ENCODE measurements at places on chromosomes 11 and 22.

DNA sequence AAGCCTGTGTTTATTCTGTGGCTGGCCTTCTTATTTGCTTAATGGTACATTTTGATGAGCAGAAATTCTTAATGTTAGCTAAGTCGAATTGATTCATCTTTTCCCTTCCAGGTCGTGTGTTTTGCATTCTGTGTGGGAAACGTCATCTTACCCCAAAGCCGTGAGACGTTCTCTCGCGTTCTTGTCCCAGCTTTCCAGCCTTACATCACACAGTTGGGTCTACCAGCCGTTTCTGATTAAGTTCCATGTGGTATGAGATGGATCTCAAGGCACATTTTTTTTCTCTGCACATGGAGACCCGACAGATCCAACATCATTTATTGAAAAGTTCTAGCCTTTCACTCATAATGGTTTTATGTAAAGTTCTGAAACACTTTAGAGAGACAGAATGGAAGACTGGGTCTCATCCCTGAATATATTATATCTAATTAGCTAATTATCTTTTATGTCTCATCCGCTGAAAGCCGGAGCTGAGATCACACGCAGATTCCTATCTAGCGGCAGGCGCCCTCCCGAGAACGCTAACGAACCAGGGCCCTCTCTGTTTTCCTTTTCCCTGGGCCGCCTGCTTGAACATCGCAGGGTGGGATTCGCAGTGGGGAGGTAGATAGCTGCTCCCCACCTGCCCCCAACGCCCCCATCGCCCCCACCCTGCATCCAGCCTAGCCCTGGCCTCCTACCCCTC, 1162.2 kb downstream of the BRD1 start:
- DNase-seq = no peak

DNA sequence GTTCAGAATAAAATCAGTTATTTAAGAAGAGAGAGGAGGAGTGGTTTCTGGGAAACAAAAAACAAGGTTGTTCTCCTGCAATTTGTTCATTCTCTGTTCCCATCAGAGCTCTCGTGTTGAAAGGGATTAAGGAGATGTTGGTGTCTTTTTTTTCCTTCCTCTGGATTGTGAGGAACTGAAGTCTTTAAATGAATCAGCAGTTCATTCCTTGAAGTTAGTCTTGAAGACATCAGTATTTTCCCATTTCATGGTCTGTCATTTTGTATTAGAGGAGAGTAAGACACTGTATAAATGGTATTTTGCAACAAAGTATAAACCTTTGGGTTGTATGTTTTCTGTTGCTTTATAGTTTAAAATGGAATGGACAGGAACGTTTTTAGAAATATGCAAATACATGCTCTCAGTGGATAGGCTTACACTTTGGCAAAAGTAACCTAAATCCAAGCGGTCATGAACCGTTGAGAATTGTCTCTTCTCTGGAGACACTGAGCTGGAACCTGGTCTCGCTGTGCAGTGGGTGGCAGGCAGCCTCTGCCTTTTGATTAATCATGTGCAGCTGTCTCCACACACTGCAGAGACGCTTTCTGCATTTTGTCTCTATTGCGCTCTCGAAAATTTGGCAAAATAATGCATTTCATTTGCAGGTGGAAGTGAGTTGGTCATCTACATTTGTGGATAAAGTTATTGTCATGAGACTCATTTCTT, 33.0 kb downstream of the SAMM50 start:
- no peak for DNase-seq

DNA sequence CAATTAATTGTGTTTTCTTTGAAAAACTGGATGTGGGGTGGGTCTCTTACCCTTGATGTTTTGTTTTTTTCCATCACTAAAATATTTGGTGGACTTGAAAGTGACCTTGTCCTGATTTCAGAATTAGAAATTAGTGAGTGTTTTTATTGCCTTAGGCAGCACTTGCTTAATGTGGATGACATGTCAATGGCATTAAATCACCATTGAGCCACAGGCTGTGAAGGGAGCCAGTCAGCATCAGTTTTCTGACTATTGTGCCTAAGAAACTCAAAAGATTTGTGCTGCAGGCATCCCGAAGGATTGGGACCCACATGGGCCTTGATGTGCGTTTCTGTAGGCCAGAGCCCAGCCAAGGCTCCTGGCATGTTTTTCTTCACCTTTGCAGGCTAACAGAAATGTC, 53.8 kb downstream of the SWAP70 start:
- DNase-seq = no peak

GRCh38 chr22:20919718-20920117, 2.5 kb downstream of the CRKL start:
- DNase-seq = no peak

DNA sequence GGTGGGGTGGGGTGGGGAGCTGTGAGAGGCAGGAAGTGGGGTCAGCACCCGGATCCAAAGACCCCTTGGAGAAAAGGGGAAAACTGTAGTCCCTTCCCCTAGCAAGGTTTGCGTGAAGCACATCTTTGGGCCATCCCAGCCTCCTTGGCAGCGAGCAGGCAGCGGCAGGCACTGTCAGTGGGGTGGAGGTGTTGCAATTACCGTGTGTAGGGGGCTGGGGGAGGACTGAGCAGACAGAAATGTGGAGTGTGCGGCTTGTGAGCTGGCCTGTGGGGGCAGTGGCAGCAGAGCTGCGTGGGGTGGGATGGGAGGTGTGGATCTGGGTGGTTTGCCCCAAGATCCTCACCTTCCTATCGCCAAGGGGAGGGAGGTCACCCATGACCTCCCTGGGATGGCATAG, 16.4 kb downstream of the DAGLA start:
- no peak for DNase-seq

DNA sequence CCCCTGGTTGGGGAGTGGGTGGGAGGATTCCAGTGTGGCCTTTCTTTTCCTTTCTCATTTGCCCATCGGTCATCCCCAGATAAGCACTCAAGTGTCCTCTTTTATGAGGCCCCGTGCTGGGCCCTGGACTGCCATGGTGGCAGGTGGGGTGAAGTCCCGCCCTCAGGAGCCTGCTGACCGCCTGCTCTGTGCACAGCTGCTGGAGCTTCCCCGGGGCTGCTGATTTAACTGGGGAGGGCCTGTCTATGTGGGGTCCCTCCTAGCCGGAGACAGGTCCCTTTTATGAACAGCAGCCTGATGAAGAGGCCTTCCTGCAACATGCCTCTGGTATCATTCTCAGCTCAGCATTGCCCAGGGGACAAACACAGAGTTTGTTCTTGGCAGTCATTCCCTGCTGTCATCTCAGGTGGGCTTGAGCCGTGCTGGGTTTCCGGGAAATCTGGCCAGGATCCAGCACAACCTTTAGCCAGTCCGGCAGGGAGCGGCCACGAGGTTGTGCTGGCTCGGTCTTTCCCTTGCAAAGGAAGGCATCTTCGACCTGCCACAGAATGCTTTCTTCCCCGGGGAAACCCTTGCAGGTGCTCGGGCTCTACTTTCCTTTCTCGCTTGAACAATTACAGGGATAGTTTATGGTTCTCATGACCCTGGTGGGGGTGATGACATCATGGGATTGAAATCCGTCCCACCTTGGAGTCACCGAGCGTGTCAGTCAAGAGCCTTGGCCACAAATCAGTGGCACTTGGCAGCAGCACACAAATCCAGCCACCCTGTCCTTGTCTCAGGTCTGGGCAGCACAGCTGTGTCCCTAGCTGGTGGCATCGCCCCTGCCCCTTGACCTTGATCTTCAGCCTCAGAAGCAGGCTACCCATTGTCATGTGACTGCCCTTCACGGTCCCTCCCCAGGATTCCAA, 20.1 kb downstream of the ST14 start:
- DNase-seq = no peak

GRCh38 chr11:25602149-25602548, 729.8 kb upstream of the ANO3 start:
- no peak for DNase-seq

DNA sequence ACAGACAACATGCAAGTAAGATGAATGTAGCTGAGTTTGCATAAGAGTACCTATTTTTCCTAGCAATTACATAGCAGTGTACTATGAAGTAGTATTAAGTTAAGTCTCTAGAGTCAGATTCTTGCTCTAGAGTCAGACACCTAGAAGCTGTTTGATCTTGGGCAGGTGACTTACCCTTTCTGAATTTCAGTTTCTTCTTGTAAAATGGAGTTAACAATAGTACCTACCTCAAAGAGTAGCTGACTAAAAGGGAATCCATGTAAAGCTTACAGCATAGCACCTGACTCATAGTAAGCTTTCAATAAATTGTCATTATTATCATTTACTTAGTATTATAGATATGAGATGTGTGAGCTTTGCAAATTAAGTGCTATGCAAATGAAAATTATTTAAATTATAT, 47.8 kb upstream of the PTPRJ start:
- DNase-seq = no peak

DNA sequence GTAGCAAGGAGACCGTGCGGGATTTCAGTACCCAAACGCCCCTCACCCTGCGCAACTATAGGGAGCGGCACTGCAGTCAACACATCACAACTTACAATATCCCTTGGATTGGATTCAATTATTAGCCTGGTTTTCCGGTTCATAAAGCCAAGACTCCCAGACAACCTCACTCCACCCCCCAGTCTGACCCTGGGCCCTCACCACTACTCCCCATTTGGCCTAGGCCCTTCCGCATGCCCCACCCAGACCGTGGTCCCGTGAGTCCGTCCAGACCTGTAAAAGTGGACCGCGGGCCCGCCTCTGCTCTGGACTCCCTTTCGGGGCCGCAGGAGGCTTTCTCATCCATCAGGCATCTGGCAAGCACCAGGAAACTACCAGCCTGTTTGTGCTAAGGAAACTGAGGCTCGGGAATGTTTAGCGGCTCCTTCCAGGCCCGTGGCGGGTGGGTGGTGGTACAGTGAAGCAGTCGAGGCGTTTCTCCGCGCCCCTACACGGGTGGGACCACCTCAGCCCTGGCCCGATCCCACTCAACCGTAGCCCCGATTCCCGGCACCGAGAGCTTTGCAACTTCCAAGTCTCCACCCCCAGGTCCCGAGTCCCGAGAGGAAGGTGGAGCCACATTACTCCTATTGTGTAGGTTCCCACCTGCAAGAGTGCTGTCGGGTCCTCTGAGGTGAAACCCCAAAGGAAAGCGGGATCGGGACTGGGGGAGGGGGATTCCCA, 679 bp upstream of the DPP3 start:
- DNase-seq = no peak

GRCh38 chr11:47928426-47928825, 51.9 kb upstream of the PTPRJ start:
- DNase-seq = no peak

GRCh38 chr11:68351450-68352275, 39.3 kb downstream of the LRP5 start:
- DNase-seq = no peak

DNA sequence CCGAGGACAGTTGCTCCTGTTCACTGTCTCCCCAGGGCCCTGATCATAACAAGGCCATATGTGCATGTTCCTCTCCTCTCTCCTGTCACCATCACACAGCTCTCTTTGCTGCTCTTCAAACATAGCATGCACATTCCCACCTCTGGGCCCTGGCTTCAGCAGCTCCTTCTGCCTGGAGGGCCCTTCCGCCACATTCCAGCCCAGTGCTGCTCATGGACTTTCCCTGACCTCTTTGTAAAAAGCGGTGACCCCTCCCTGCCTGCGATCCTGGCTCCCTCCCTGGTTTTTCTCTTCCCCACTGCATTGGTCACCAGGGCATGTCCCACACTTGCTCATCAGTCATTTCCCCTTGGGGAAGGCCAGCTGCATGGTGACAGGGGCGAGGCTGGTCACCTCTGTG, 98.2 kb downstream of the MYO18B start:
- DNase-seq = no peak

DNA sequence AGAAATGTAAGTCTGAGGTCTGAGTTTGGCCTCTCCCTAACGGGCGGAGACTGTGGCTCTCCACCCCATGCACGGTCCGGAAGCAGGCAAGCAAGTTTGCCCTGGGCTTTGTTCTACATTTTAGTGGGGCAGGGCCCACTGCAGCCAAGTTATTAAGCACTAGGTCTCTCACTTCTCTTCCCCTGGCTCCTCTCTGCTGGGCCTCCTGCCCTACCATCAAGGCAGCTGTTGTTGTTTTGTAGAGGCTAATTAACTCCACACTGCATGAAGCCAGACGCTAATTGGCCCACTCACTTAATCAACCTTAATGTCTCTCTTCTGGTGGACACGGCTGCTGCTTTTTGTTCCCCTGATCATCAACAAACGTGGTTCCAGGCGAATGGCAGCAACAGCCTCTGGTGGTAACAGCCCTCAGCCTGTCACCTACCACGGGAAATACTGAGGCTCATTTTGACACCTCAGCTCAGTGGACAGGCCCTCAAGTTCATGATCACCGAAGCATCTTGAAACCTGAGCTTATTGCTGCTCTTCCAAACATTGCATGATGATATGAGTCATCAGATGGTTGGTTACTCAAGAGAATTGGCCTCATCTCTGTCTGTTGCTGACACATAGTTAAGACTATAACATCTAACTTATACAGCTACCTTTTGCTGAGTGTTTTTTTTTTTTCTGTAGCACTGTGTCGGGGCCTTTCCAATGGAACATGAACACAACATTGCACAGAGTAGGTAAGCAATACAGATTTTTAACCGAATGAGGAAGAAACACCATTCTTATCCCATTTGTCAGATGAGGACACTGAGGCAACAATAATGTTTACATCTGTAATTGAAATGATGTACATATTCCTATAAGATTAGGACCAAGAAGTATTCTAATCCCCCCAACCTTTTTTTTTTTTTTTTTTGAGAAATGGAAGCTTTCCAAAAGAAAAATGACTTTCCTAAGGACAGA, 20.8 kb upstream of the LMO2 start:
- no peak for DNase-seq

DNA sequence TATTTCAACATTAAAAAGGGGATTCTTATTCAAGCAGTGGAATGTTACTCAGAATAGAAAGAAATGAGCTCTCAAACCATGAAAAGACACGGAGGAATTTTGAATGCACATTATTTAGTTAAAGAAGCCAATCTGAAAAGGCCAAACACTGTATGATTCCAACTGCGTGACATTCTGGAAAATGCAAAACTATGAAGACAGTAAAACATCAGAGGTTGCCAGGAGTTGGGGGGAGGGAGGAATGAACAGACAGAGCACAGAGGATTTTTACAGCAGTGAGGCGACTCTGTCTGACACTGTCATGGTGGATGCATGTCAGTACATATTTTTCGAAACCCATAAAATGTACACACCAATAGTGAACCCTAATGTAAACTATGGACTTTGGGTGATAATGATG, 22.9 kb upstream of the THY1 start:
- no peak for DNase-seq

DNA sequence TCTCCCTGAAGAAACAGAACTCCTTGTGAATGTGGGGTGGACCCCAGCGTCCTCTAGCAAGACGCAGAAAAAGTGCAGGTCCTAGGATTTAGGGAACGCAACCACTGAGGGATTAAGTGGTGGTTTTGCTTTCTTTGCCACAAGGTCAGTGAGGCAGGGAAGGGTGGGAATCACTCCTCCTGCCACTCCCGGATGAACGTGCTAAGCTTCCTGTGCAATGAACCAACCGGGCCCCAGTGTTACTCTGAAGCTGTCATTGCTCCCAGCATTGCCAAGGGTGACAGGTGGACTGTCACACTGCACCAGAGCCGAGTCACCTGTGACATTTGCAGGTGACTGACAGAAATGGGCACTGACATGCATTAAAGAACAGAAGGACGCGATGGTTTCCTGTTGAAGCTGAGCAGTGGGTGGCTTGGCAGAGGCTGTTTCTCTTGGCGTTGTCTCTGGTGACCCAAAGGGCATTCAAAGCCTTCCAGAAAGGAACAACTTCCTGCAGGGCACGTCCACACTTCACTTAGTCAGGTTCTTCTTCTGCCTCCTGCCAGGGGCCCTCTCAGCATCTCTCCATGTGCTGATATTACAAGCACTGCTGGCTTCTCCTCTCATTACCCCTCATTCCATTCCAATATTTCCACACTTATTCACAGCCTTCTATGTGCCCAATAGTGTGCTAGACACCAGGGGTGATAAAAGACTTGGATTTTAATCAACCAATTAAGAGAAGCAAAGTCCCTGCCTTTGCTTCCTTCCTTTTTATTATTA, 9.7 kb downstream of the KIRREL3 start:
- DNase-seq = no peak

GRCh38 chr11:16774936-16775613, 36.6 kb downstream of the C11orf58 start:
- no peak for DNase-seq
